ENCODE measurements at places on chromosomes 1 and 21.
A peak's percentile ranks its signal among the peaks of the same experiment; 100 is the strongest.

- DNase-seq: no peak
Measured at GRCh38 chr1:52141513-52142219, at the start of gene ZFYVE9. ZFYVE9 (plus strand) TSS chr1:52142089; CDS start chr1:52233207, 91,118 bp downstream.

DNA sequence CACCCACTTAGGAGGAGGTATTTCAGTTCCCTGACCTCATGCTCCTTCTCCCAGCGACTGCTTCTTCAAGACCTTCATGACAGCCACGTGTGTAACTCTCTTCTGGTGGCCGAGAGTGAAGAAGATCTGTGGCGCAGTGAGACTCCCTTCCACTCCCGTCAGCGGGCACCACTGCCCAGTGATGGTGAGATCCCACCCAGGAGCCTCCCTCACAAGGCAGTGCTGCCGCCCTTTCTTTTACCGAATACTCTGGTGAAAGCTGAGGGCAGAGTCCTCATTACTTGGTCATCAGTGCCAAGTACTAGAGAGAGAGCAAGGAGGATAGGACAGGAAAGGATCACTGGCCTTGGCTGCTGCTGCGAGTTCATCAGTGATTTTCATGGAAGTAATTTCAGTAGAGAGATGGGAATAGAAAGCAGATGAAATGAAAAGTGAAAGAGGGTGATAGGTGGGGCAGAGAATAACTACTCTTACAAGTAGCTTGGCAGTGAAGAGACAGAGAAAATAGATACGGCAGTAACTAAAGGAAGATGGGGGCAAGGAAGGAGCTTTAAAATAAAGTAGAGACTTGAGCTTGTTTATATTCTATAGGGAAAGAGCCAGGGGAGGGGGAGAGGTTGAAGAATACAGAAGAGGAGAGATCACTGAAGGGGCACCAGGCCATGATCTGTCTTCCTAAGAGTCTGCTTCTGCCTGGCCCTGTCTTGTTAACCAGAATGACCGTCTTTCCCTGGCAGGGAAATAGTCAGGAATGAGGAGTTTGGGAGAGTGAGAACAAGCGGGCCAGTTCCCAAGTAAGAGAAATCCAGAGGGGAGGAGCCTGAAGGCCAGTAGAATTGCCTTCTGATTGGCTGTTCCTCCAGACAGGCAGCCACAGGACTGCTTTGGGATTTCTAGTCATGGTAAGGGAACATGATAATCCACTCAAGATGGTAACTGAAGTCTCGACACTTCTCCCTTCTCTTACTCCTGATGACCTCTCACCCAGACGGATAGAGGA, 18.3 kb downstream of the HYI start:
- no peak for DNase-seq

- DNase-seq: no peak
Measured at GRCh38 chr1:15916916-15917315, 59.0 kb downstream of the ZBTB17 start.

- DNase-seq: peak; percentile 80
Measured at GRCh38 chr1:205481629-205482151, 22.8 kb upstream of the CDK18 start.

DNA sequence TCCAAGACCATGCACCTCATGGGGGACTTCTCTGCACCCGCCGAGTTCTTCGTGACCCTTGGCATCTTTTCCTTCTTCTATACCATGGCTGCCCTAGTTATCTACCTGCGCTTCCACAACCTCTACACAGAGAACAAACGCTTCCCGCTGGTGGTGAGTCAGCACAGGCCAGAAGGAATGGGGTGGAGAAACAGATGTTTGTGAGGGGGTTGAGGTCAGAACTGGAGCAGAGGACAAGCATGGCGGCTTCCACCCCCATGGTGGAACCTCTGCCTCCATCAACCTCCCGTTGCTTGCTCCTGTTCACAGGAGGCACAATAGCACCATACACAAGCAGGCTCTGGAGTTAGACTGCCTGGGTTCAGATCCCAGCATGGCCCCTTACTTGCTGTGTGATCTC, 6.9 kb upstream of the ATXN7L2 start:
- DNase-seq: no peak

DNA sequence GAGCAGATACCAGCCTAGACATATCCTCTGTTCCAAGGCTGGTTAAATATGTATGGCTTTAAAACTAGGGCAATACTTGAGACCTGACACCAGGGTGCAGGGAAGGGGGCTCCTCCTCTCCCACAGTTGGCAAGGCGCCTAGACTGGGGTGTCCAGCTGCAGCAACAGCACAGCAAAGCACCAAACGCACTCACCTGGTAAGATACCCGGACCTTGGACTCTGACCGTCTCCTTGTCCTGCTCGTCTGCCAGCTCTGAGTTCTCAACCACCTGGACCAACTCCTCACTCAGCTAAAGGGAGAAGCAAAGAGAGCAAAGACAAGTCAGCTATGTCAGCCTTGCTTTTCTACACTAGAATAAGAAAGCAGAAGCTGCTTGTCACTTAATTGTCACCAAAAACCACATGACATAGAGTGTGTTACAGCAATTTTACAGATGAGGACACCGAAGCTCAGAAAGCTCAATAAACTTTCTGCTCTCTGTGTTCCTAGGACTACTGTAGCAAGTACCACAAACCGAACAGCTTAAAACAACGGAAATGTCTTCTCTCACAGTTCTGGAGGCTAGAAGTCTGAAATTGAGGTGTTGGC, 4.4 kb downstream of the PACC1 start:
- DNase-seq: no peak

DNA sequence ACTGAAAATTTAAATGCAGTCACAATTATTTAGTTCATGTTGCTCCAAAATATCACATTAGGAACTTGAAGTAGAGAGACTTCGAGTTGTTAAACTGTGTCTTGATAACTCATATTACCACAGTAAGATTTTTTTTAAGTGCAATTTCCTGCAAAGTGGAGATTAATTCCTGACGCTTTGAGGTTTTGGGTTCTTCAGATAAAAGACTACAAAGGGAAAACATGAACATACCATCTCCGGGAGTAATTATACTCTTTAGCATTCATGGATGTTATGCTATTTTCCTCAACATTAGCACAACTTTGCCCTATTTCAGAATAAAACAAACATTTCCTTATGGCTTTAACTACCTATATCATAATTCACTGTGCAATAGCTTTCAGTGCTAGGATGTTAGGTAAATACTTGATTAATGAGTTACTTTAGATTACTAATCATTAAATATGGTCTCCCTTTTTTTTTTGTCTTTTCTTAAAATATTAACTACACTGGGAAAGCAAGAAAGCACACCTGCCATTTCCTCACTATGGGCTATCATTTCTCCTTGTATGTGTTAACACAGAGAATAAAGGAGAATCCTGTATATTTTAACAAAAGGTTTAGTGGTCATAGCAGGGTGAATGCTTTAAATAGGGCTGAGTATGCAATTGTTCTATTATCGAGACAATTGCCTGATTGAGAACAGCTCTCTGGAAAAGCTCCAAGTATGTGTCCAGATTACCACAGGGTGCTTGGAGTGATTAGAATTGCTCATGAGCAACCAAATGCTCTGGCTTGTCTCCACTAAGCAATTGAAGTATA, 252.5 kb upstream of the C1orf105 start:
- DNase-seq: no peak

DNA sequence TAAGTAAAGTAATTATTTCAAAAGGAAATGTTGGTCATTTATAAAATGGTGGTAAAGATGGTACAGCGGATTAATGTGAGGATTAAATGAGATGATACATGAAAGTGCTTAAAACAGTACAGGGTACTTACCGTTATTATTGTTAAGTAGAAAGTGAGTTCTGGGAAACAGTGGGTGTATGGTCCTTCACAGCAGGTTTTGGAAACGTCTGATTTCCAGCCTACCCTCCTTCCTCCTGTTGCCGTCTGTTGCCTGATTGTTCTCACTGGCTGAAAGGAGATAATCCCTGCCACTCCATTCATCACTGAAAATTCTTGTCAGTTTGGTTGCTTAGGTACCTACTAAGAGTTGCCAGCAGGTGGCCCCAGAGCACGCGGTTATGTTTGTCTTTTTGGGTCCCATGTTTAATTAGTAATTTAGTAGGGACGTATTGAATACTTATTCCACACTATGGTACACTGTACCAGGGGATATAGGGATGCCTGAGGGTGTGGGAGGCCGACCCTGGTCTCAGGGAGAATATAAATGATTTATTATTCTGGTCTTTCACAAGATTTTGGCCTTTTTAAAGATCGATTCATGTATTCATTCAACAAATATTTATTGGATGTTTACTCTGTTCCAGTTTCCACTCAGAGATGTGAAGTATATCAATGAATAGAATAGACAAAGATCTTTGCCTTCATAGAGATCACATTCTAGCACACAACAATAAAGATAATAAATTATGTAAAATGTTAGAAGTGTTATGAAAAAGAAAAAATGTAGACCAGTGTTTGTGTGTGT, 30.8 kb upstream of the RPTN start:
- DNase-seq: peak; percentile 64

DNA sequence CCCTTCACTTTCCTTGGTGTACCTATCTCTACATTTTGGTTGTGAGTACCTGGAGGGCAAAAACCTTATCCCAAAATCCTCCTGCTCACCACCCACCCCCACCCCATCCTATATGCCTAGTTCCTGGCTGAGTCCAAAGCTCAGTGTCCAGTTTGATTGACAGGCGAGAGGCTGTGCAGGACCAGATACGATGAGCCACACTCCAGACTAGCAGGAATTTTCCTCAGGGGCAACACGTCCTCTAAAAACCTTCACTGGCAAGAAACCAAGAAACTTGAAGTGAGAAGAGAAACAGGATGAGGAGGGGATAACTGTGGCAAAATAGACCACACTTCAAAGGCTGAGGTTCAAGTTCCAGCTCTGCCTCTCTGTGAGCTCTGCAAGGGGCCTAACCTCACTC, 1.1 kb upstream of the SLAMF8 start:
- no peak for DNase-seq

GRCh38 chr1:202073206-202073605, 49.5 kb upstream of the GPR37L1 start:
- DNase-seq: no peak

GRCh38 chr1:221683681-221684080, 58.2 kb downstream of the DUSP10 start:
- DNase-seq: no peak

DNA sequence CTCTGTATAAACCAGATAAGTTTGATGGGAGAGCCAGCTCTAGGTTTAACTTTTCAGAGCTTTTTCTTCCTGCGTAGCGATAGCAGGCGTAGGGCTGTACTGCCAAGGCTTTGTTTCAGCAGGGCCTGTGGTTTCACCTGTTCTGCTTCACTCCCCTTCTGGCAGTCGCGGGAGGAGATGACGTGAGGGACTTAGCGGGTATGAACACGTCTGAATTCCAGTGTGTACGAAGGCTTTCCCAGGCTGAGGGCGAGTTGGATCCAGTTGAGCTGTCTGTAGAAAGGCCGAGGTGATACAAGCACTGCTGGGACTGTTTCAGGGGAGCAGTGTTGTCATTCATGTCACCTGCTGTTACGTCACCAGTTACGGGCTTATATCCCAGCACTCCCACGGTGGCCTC, 21.2 kb downstream of the PEX14 start:
- peak; percentile 98 for DNase-seq

DNA sequence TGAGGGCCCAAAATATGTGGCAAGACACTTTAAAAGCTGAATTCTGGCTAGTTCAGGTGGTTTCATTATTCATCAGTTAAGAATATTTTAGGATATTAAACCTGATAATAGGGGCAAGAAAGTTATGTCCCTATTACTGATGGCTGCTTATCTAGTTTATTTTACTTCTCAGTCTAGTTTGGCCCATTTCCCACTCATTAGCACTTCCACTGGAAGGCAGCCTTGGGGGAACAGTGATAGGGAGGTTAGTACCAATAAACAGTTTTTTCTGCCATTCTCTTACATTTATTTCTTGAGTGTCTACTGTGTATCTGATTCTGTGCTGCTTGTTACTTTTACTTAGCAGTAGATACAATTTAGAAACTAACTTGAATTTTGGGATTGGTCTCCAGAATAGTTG, 9.0 kb downstream of the PPP1R12B start:
- no peak for DNase-seq

GRCh38 chr1:241734533-241734932, 82.5 kb downstream of the WDR64 start:
- DNase-seq: no peak

DNA sequence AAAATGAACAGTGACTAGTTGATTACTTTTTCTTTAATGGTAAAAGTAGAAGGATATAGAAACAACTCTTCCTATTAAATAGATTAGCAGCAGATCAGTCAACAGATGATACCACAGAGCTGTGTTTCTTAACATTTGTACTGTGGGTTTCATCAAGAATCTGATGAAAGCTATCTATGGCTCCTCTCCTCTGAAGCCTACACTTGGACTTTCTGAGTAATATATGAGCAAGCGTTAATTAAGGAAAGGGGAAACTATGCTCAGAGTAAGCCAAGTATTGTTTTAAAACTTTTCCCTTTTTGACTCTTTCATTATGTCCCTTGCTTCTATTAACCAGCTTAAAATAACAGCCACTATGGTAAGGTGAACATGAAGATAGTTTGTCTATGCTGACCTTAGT, 10.8 kb downstream of the ARID4B start:
- DNase-seq: no peak

- DNase-seq: no peak
Measured at GRCh38 chr1:244445320-244446181, 6.2 kb downstream of the ADSS2 start.

Measured in foreskin keratinocyte (primary cell).